ENCODE measurements at places on chromosomes 16 and 17. TPM values are rescaled to one million over a fixed set of nuclear protein-coding genes. Genes with fewer than 3 reads are reported as not detected.

Gene OR2C1
- 0.24 TPM for polyA plus RNA-seq

Gene OR3A3
- not detected for polyA plus RNA-seq

Gene C16orf74
- 13.1 TPM for polyA plus RNA-seq

Gene NPIPA7
- polyA plus RNA-seq, result 0.70 TPM

Gene HOXB1
- polyA plus RNA-seq, result not detected

Gene INO80E
- 9.3 TPM for polyA plus RNA-seq

Gene SCGB1C2
- not detected for polyA plus RNA-seq

Gene CES5A
- polyA plus RNA-seq, result not detected

Gene CHRNE
- 0.24 TPM for polyA plus RNA-seq

Gene GDPD1
- 0.85 TPM for polyA plus RNA-seq

Gene TP53TG3F
- polyA plus RNA-seq, result not detected

All from naive thymus-derived CD4-positive, alpha-beta T cell (primary cell).